ENCODE measurements at places on chromosomes 16 and 17. TPM values are rescaled to one million over a fixed set of nuclear protein-coding genes. Genes with fewer than 3 reads are reported as not detected.

- H3K4me3 ChIP-seq, result no peak overlapping the region
- no peak overlapping the region for H3K27ac ChIP-seq
- H3K36me3 ChIP-seq, result no peaks in the 10 kb centered on the region
- DNase-seq, result no peak
- H3K27me3 ChIP-seq, result no peaks in the 10 kb centered on the region
- H3K4me1 ChIP-seq, result no peaks in the 10 kb centered on the region
Measured at GRCh38 chr16:6375465-6376075, 957.1 kb upstream of the RBFOX1 start.

DNA sequence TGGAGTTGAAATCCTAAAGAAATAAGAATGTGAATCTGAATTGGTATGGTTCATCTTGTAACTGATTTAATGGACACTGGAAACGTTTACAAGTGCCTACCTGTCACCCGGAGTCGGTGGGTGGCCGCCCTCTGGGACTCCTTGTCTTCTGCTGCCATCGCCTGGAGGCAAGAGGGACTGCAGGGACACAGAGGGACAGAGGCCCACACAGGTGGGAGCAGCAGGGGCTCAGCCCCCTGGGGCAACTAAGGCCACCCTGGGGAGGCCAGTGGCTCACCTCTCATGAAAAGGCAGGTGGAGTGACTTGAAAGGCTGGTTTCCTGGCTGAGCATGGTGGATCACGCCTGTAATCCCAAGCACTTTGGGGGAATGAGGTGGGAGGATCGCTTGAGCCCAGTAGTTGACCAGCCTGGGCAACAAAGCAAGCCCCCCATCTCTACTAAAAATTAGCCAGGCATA lies 23.2 kb downstream of the TMEM92 start:
- no peaks in the 10 kb centered on the region for H3K36me3 ChIP-seq
- peak; percentile 80 for DNase-seq
- no peak overlapping the region for H3K4me3 ChIP-seq
- H3K27me3 ChIP-seq, result no peaks in the 10 kb centered on the region
- no peak overlapping the region for H3K27ac ChIP-seq
- H3K4me1 ChIP-seq, result no peaks in the 10 kb centered on the region

DNA sequence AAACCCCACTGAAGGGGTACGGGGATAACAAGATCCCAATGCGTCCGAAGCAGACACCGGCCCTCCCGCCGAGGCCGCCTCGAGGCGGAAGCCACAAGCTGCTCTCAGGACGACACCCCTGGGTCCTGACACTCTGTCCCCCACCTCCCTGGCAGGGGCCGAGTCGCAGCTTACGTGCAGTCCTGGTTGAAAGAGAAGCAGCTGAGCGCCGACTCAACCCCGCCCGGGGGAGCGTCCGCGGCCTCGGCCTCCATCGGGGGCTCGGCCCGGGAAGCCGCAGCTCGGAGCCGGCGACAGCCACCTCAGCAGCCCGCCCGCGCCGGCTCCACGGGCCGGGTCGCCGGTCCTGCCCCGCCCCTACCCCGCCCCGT lies at the start of gene WIPI1:
TSS of gene WIPI1 (minus strand) at position 329 of the 371 bp plus-strand sequence. CDS start at position 254, 75 bp downstream.
- H3K27ac ChIP-seq, result peak within 1 kb of the TSS; percentile 99
- no peaks in the 10 kb centered on the region for H3K27me3 ChIP-seq
- H3K36me3 ChIP-seq, result no peaks in the 10 kb centered on the region
- H3K4me3 ChIP-seq, result peak within 1 kb of the TSS; percentile 86
- H3K4me1 ChIP-seq, result no peaks in the 10 kb centered on the region

- peaks cover 16% of the 10 kb centered on the region for H3K36me3 ChIP-seq
- H3K27ac ChIP-seq, result peak overlapping the region; percentile 73
- H3K4me1 ChIP-seq, result no peaks in the 10 kb centered on the region
Measured at GRCh38 chr17:5355421-5356129, 63.9 kb downstream of the NUP88 start.

GRCh38 chr17:66343531-66344078 lies 41.2 kb downstream of the PRKCA start:
- no peak overlapping the region for H3K4me3 ChIP-seq
- no peaks in the 10 kb centered on the region for H3K4me1 ChIP-seq
- DNase-seq, result no peak

DNA sequence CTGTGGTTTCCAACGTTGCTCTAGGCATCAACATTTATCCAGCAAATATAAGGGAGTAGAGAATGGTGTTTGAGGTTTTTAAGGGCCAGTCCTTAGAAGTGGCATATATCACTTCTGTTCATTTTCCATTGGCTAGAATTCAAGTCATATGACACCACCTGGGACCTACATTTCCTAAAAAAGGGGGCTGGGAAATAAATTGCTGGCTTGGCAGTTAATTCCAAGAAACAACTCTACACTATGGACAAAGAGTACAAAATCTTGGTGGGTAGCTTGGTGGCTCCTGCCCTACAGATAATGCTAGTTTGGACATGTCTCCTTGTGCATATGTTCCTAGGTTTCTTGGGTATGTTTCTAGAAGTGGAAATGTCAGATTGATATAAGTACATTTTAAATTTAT lies 7.6 kb downstream of the PPM1E start:
- no peaks in the 10 kb centered on the region for H3K36me3 ChIP-seq
- no peak for DNase-seq
- H3K4me1 ChIP-seq, result no peaks in the 10 kb centered on the region
- H3K27ac ChIP-seq, result no peak overlapping the region
- H3K4me3 ChIP-seq, result no peak overlapping the region

GRCh38 chr17:11241611-11242226 lies 706 bp downstream of the SHISA6 start:
- no peak overlapping the region for H3K27ac ChIP-seq
- H3K36me3 ChIP-seq, result no peaks in the 10 kb centered on the region
- H3K4me1 ChIP-seq, result peaks cover 5% of the 10 kb centered on the region

DNA sequence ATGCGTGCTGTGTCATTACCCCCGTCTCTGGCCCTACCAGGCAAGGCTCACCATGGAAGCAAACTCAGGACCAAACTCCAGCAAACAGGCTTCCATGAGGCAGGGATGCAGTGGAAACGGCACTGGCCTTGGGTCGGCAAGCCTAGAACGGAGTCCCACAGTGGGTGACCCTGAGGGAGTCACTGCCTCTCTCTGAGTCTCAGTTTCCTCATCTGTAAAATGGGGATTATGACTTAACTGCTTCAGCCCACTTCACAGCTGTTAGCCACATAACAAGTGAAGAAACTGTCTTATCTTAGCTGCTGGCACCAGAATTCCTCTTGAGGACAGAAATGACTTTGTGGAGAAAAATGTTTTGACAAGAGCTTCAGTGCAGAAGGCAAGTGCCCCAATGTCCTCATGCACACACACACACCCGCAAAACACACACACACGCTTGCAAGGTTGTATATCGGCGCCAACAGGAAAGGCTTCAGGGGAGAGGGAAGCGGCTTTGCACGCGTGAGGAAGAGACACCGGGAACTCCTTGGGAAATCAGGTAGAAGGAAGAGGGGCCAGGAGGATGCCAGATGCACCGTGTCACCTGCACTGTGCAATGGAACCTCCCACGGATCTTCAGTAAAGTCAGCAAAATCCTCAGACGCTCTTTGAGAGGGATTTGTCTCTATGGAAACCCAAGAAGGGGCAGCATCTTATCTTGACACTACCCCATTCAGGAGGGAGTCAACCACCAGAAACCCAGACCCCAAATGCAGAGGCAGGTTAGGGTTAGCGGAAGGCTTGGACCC lies 53.7 kb downstream of the GSG1L start:
- no peaks in the 10 kb centered on the region for H3K36me3 ChIP-seq
- no peaks in the 10 kb centered on the region for H3K4me1 ChIP-seq
- DNase-seq, result no peak
- no peak overlapping the region for H3K4me3 ChIP-seq
- no peak overlapping the region for H3K27ac ChIP-seq

DNA sequence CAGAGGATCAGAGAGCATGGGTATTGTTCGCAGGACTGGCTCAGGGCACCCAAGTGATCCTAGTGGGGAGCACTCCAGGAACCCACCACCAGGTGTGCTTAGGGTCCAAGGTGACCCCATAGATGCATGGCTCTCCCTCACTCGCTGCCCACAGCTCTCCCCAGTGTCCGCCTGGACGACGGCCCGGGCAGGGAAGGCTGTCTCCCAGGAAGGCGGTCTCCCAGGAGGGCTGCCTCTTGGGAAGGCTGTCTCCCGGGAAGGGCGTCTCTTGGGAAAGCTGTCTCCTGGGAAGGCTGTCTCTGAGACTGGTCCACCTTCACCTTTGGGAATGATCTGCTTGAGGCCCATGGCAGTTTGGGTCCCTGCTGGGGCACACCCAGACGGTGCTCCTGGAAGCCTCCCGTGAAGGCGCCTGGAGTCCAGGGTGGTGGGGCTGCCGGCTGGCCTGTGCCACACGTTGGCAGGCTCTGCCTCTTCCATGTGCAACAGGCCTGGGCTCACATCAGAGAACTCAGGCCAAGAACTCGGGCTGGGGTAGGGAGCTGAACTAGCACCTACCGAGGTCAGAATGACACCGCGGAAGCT lies 5.0 kb downstream of the ECI1 start:
- no peak overlapping the region for H3K27ac ChIP-seq
- peaks cover 4% of the 10 kb centered on the region for H3K4me1 ChIP-seq
- no peaks in the 10 kb centered on the region for H3K36me3 ChIP-seq

DNA sequence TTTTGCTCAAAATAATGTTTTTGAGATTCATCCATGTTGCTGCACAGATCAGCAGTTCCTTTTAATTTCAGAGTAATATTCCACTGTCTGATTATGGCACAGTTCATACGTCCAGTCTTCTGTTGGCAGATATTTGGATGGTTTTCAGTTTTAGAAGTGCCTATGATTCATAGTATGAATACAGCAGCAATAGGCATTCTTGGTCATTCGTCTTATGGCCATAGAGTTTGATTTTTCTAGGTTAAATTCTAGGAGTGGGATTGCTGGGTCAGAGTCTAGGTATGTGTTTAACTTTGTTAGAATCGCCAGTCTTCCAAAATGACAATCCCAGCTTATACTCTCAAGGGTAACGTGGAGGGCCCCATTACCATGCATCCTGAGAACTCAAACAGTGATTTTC lies 11.5 kb upstream of the IL34 start:
- H3K4me3 ChIP-seq, result no peak overlapping the region
- H3K27ac ChIP-seq, result no peak overlapping the region
- no peaks in the 10 kb centered on the region for H3K27me3 ChIP-seq
- DNase-seq, result no peak
- H3K36me3 ChIP-seq, result no peaks in the 10 kb centered on the region

GRCh38 chr16:85234310-85235204 lies 122.3 kb upstream of the CIBAR2 start:
- H3K27me3 ChIP-seq, result no peaks in the 10 kb centered on the region
- no peaks in the 10 kb centered on the region for H3K36me3 ChIP-seq
- DNase-seq, result no peak
- peaks cover 3% of the 10 kb centered on the region for H3K4me1 ChIP-seq
- H3K4me3 ChIP-seq, result peak overlapping the region; percentile 70
- peak overlapping the region; percentile 84 for H3K27ac ChIP-seq

GRCh38 chr17:34423978-34424813 lies 61.2 kb upstream of the CCL1 start:
- no peaks in the 10 kb centered on the region for H3K36me3 ChIP-seq
- H3K27ac ChIP-seq, result no peak overlapping the region
- no peaks in the 10 kb centered on the region for H3K4me1 ChIP-seq
- no peak overlapping the region for H3K4me3 ChIP-seq

GRCh38 chr16:88913001-88913612 lies 46.6 kb upstream of the PABPN1L start:
- DNase-seq, result no peak
- no peaks in the 10 kb centered on the region for H3K27me3 ChIP-seq
- H3K27ac ChIP-seq, result no peak overlapping the region

- no peak overlapping the region for H3K4me3 ChIP-seq
- no peak overlapping the region for H3K27ac ChIP-seq
- no peak for DNase-seq
- no peaks in the 10 kb centered on the region for H3K27me3 ChIP-seq
- H3K36me3 ChIP-seq, result peaks cover 9% of the 10 kb centered on the region
Measured at GRCh38 chr17:30521766-30522165, 44.6 kb downstream of the GOSR1 start.

DNA sequence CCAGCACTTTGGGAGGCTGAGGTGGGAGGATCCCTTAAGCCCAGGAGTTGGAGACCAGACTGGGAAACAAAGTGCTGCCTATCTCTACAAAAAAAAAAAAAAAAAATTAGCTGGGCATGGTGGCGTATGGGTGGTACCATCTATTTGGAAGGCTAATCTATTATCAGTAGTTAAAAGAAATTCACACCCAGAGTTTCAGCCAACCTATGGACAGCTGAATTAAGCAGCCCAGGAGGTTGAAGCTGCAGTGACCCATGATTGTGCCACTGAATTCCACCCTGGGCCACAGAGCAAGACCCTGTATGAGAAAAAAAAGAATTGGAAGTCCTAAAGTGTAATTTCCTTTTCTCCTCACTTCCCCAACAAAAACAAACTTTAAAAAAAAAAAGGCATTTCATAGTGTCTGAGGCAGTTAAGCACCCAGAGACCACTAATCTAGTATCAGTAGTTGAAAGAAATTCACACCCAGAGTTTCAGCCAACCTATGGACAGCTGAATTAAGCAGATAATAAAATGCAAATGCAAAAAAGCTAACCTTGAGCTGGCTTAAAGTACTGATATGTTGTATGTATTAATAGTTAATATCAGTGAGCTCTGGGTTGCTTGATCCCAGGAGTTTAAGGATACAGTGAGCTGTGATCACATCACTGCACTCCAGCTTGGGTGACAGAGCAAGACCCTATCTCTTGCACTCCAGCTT lies 18.1 kb downstream of the CLTC start:
- no peak for DNase-seq
- H3K4me3 ChIP-seq, result no peak overlapping the region
- H3K27ac ChIP-seq, result no peak overlapping the region

DNA sequence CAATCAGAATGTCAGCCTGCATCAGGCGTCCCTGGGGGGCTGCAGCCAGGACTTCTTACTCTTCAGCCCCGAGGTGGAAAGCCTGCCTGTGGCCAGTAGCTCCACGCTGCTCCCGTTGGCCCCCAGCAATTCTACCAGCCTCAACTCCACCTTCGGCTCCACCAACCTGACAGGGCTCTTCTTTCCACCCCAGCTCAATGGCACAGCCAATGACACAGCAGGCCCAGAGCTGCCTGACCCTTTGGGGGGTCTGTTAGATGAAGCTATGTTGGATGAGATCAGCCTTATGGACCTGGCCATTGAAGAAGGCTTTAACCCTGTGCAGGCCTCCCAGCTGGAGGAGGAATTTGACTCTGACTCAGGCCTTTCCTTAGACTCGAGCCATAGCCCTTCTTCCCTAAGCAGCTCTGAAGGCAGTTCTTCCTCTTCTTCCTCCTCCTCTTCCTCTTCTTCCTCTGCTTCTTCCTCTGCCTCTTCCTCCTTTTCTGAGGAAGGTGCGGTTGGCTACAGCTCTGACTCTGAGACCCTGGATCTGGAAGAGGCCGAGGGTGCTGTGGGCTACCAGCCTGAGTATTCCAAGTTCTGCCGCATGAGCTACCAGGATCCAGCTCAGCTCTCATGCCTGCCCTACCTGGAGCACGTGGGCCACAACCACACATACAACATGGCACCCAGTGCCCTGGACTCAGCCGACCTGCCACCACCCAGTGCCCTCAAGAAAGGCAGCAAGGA lies 10.4 kb downstream of the NFE2L1 start:
- DNase-seq, result no peak
- H3K27me3 ChIP-seq, result no peaks in the 10 kb centered on the region
- peaks cover 7% of the 10 kb centered on the region for H3K36me3 ChIP-seq
- no peak overlapping the region for H3K4me3 ChIP-seq
- no peak overlapping the region for H3K27ac ChIP-seq

ZNF276 gene
- 48.5 TPM for total RNA-seq

FBXW10B gene
- not detected for total RNA-seq

BIRC5 gene
- 1.9 TPM for total RNA-seq

KRT222 gene
- total RNA-seq, result 1.3 TPM

ARHGAP27 gene
- 17.6 TPM for total RNA-seq

CCDC200 gene
- total RNA-seq, result not detected

ACSM2A gene
- total RNA-seq, result not detected

ZNF423 gene
- 5.9 TPM for total RNA-seq

TIMP2 gene
- 112 TPM for total RNA-seq

CCDC137 gene
- 8.6 TPM for total RNA-seq

CSH2 gene
- total RNA-seq, result not detected

SLC52A1 gene
- total RNA-seq, result 0.29 TPM

CCL4L2 gene
- 6.1 TPM for total RNA-seq
